Astrocyte of the spinal cord (primary cell): ENCODE measurements at places on chromosomes 1 and 21.

DNA sequence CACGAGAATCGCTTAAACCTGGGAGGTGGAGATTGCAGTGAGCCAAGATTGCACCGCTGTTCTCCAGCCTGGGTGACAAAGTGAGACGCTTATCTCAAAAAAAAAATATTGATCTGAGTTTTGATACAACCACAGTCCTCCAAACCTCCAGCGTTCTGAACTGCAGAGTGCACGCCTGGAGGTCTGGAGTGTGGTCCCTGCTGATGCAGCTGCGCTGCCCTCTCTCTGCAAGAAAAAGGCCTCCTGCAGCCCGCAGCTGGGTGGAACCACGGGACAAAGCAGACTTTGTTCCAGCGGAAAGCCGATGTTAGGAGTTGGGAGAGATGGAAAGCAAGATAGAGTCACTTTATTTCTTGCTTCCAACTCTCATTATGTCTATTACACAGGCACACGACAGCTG lies 144.9 kb upstream of the SOD1 start:
- DNase-seq = peak; percentile 61

GRCh38 chr1:34983700-34984355 lies 1.3 kb downstream of the TMEM35B start:
- DNase-seq = no peak

DNA sequence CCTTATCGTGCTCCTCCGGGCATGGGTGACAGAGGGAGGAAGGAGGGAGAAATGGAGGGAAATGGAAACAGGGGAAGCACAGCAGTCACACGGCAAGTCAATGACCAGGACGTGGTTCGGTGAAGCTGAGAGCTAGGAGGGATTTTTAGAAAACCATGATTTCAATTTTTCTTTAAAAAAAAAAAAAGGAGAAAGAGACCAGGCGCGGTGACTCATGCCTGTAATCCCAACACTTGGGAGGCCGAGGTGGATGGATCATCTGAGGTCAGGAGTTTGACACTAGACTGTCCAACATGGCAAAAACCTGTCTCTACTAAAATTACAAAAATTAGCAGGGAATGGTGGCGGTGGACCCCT lies 776 bp upstream of the TNFRSF9 start:
- DNase-seq = no peak

DNA sequence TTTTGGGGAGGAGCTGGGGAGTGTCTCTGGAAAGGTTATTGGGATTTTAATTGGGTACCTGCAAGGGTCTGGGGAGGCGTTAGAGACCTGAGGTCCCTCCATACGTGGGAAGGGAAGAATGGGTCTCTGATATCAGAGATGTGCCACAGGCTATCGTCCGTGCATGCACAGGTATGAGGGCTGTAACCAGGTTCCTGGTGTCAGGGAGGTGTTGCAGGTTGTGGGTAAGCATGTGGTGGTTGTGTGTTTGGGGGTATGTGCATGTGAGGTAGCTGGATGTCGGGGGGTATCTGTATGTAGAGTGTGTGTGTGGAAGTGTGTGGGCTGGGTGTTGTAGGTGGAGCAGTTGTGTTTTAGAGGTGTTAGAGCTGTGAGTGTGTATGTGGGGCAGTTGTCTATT lies 8.3 kb downstream of the AHDC1 start:
- DNase-seq = no peak

DNA sequence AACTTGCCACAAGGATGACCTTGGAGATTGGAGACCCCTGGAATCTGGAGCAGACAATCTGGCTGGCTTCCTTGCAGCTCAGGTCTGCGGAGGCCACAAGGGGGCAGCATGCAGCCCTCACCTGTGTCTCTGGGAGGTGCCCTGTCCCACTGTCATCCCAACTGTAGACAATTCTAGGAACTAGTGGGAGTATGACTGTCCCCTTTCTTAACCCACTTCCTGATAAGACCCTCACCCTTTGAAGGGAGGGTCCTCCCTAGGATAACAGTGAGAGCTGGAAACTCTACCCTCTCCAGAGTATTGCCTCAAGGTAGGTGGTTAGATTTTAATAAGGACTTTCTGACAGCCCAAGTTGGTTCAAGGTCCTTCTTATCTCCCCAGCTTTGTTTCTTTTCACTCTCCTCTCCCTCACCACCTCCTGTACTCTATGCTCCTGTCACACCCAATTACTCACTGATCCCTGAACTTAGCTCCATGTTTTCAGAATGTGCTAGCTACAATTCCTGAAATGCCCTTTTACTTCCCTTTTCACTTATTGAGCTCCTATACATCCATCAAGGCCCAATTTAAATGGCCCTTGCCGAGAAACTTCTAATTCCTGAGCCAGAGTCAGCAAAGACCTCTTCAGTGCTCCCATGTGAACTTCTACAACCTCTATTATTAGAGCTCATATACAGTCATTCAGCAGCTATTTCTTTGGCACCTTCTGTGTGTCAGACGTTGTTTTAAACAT lies 9.2 kb upstream of the KCNQ4 start:
- DNase-seq = peak; percentile 17

- DNase-seq = no peak
These were observed 102.2 kb downstream of the FCRL5 start for GRCh38 chr1:157450106-157450505.

GRCh38 chr1:219442611-219443061 lies 170.3 kb downstream of the ZC3H11B start:
- DNase-seq = peak; percentile 33

DNA sequence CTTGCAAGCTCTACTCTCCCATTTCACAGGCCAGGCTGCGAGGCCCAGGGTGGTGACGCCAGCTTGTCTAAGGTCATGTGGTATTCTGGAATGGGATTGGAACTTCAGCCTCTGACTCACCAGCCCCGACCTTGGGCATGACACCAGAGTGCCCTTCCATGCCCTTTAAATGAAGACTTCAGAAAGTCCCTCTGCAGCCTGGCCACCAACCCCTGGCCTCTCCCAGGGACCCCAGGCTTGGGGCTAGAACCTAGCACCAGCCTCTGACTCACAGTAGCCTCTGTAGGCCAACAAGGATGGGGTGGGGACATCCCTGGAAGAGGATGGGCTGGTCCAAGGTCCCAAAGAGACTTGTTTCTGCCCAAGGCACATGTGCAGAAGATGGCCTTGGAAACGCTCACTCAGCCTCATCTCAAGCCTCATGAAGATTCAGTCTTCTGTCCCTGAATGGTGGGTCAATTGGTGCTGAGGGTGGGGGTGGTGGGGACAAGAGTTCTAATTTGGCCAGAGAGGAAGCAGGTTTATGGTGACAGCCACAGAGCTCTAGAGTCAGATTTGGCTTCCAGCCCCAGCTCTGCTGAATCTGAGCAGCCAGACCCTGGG lies 36.1 kb upstream of the RUNX3 start:
- DNase-seq = no peak

GRCh38 chr1:88998716-88999115 lies 6.3 kb upstream of the KYAT3 start:
- peak; percentile 77 for DNase-seq

- DNase-seq = no peak
These were observed 36.0 kb downstream of the RRP1 start for GRCh38 chr21:43825242-43825935.

- DNase-seq = peak; percentile 22
These were observed 6.5 kb downstream of the CAPN9 start for GRCh38 chr1:230753586-230754251.

DNA sequence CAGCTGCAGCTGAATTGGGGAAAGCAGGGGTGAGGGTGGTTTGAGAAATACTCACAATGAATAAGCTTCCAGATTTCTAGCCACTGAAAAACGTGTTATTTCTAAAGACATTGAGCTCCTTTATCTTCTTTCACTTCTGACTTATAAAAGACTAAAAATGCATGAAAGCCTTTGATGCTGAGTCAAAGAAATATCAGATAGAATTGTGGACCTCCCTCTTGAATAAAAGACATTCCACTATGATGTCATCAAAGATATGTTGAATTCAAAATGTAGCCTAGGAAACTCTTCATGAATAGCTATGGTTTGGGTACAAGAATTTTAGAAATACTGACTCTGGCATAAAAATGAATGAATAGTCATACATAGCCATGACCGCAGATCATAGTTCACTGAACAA lies 44.7 kb upstream of the COL24A1 start:
- peak; percentile 57 for DNase-seq

GRCh38 chr21:34913811-34914210 lies 135.3 kb downstream of the RUNX1 start:
- no peak for DNase-seq

DNA sequence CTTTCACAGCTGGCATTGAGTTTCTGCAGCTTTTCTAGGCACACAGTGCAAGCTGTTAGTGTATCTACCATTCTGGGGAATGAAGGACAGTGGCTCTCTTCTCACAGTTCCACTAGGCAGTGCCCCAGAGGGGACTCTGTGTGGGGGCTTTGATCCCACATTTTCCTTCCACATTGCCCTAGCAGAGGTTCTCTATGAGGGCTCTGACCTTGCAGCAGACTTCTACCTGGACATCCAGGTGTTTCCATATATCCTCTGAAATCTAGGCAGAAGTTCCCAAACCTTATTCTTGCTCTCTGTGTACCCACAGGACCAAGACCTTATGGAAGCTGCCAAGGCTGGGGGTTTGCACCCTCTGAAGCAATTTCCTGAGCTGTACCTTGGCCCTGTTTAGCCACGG lies 2.4 kb upstream of the IFI44 start:
- DNase-seq = no peak

GRCh38 chr1:165137551-165138316 lies 218.8 kb downstream of the LMX1A start:
- DNase-seq = no peak

GRCh38 chr1:21378705-21379494 lies 61.0 kb upstream of the NBPF3 start:
- DNase-seq = no peak

DNA sequence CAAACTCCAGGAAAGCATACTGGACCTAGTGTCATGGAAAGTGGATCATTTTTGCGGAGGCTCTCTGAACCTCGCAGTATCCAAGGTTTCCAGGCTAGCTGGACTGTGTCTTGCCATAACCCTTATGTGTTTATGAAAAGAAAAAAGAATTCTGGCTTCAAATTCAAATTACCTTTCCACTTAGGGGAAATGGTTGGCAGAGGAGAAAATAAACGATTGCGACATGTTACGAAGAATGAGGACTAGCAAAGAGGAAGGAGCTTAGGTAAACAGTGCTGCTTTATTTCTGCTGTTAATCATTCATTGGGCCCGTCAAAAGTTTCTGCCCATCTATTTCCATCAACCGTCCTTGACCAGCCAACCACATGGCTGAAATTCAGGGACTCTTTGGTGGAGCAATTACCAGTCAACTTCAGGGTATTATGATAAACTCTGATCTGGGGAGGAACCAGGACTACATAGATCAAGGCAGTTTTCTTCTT lies at the start of gene C4BPA:
Gene C4BPA, plus strand, starts transcription at position 342 of the 482 bp plus-strand sequence. CDS start 8,793 bp downstream, outside the sequence.
- DNase-seq = no peak

- DNase-seq = no peak
These were observed 62.6 kb downstream of the VPS26C start for GRCh38 chr21:37204580-37204979.

- peak; percentile 37 for DNase-seq
These were observed 106.9 kb downstream of the ASH1L start for GRCh38 chr1:155455588-155456195.

GRCh38 chr1:156898161-156898566 lies 4.6 kb downstream of the PEAR1 start:
- peak; percentile 71 for DNase-seq

DNA sequence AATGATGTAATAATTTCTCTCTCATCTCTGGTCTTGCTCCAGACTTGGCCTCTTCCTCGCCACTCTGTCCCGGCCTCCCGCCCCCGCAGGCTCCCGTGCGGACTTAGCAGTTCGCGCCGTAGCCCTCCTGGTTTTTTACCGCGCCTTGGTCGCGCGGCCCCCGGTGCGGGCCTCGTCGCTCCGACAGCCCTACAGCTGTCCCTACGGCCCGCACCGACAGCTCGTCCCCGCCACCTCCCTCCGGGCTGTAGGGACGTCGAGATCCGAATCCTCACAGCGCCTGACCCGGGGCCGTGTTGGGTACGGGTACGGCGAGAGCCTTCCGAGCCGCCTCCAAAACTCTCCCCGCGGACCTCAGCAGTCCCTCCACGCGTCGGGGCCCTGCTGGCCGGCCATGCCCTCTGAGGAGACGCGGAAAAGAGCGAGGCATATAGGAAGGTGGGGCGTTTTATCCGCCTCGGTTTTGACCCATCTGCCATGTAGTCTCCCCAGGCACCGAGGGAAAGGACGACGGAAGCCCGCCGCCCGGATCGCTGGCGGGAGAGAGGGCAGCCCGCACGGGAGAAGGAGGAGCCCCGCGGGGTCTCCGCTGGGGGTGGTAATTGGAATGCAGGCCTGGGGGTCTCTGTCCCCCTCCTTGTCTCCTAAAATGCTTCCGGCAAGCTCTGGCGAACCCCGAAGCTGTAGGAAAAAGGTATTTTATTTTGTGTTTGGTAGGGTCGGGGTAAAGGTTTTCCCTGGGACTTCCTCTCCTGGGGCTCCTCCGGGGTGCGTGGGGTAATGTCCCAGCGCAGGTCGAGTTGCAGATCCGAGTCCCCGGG lies 3.3 kb downstream of the LHX4 start:
- DNase-seq = no peak

DNA sequence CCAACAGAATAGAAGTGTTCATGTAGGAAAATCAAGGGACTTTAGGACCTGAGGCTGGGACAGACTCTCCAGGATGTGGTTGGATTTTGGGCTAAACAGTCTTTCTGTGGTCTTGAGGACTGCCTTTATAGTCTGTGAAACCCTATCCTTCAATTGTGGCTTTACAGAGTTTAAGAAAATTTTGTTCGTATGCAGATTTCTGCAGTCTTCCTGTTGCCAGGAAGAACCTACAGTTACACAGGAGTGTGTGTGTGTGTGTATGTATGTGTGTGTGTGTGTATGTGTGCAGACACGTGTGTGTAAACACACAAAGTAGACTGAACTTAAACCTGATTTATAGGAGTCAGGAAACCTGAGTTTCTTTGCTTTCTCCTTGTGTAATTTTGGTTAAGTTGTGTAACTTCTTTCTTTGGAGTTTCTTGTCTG lies 22.8 kb downstream of the NEK7 start:
- peak; percentile 87 for DNase-seq

- no peak for DNase-seq
These were observed 59.0 kb downstream of the SLX9 start for GRCh38 chr21:44998621-44999427.

GRCh38 chr1:58902830-58903513 lies 119.1 kb upstream of the JUN start:
- no peak for DNase-seq
